ENCODE measurements at places on chromosomes 1 and 21.

DNA sequence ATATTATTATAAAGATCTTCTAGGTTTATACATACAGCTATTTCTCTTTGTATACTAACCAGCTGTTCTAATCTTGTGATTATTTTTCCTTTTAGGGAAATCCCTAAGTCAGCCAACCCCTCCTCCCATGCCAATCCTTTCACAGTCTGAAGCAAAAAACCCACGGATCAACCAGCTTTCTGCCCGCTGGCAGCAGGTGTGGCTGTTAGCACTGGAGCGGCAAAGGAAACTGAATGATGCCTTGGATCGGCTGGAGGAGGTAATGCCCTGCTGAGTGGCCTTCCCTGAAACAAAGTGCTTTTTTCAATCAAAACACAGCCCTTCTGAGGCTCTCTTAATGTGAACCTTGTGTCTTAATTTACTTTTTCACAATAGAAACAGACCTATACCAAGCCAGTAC lies 32.4 kb upstream of the BMP8A start:
- no peak for DNase-seq

DNA sequence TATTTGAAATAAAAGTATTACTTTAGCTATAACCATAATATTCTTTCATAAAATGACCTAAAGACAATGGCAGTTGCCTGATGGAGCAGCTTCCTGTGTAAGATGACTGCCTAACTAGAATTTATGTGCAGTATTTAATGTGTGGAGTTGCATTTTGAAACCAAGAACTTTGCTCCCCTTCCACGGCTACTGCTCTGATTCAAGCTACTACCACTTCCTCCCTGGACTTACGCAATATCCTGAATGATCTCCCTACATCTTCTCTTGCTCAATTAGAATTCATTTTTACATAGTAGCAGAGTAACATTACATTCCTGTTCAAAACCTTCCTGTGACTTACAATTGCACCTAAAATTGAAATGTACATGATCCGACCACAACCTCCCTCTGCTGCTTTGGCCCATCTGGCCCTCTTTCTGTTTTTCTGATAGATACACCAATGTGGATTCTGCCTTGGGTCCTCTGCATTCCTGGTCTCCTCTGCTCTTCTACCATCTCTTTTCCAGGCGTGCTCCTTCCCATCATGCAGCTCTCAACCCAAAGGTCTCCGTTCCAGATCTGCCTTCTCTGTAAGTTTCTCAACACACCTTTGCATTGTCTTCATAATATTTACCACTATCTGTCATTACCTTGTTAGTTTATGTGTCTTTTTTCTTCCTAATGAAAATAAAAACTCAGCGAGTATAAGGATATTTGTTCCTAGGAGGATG lies 47.4 kb upstream of the USP25 start:
- DNase-seq = no peak

DNA sequence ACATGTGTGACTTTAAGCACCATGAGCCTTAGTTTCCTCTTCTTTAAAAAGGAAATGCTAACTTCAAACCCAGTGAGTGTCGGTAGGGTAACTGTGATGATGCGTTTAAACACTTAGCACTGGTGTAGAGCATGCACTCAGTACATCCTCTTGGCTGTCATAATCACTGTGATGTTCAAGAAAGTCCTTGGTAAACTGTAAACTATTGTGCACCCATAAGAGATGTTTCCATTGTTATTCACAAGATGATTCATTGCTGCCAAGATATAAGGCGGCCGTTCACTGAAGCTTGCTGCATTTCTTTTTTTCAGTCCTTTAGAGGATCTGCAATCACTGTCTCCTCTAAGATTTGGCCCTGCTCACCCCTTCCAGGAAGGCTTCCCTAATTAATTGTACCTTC lies 61.8 kb upstream of the DAB1 start:
- no peak for DNase-seq

GRCh38 chr1:201647722-201648065 lies 108.8 kb downstream of the NAV1 start:
- no peak for DNase-seq

GRCh38 chr21:37636152-37636860 lies 269.7 kb downstream of the DYRK1A start:
- DNase-seq = no peak

- DNase-seq = no peak
Measured at GRCh38 chr1:242827538-242827937, 303.0 kb upstream of the PLD5 start.

DNA sequence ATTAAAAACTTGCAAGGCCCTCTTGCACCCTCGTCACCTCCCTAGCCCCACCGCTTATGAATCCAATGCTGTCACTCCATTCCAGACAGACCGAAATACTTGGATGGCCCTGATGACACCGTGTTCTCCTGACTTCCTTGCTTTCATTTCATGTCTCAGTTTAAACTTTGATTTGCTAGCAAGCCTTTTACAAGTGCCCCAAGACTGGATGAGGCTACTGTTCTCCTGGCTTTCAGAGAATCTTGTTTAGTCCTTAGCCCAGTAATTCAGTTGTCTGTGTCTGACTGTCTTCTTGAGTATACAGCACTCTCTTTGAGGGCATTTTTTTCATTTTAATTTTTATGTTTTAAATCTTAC lies 824 bp upstream of the IFI44L start:
- DNase-seq = no peak

DNA sequence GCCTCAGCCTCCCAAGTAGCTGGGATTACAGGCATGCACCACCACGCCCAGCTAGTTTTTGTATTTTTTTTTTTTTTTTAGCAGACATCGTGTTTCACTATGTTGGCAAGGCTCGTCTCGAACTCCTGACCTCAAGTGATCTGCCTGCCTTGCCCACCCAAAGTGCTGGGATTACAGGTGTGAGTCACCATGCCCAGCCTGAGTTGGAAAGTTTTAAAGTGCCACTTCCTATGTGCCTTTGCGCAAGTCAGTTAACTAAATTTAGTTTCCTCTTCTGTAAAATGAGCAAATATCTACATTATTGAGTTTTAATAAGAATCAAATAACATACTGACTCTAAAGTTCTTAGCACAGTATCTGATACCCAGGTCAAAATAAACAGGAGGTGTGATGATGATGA lies 12.4 kb downstream of the SLC19A2 start:
- DNase-seq = no peak

GRCh38 chr1:178798232-178798861 lies 72.5 kb downstream of the ANGPTL1 start:
- DNase-seq = no peak

DNA sequence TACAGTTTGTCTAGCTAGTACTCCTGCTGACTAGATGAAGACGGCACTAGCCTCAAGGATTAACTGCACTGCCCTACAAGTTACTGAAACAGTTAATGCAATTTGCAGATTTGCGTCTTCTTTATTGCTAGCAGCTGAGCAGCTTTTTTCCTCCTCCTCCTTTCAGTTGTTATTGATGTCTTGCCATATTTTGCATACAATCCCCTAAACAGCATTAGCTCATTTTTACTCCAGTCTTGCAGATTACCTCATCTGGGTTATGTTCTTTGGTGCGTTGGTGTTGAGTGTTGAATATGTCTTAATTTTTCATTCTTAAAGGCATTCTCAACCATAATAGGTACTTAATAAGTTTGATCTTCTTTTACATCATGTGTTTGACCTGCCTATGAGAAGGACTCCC lies 363.4 kb upstream of the LYPLAL1 start:
- no peak for DNase-seq

GRCh38 chr1:97489834-97490233 lies 431.0 kb downstream of the DPYD start:
- no peak for DNase-seq

DNA sequence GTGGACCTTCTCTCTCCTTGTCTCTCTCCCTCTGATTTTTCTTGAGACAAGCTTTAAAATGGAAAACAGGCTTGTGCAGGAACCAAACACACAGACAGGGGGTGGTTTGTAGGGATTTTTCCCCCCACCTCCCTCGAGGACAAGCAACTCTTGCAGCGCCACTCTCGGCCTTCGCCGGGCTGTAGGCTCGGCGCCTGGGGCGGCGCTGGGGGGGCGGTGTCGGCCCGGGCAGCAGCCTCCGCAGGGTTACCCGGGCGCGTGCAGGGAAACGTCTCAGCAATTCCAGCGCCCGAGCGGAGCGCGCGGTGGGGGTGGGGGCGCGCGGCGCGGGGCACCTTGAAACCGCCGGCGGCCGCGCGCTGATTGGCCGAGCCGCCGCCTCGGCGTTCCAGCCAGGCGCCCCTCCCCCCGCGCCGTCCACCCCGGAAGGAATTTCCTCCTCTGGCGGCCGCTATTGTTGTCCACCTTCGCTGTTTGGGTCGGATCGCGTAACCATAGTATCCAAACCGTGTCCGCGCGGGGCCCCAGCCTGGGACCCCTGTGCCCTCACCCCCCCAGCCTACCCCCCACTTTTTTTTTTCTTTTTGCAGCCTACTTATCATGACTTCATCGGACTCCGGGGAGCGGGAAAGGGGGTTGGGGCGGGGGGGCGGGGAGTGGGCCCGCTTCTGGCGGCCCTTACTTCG lies 59.8 kb upstream of the ACOT11 start:
- DNase-seq = peak; percentile 62

- DNase-seq = no peak
Measured at GRCh38 chr1:202117898-202118371, 4.8 kb upstream of the GPR37L1 start.

GRCh38 chr1:77007675-77008074 lies 140.4 kb downstream of the ST6GALNAC5 start:
- DNase-seq = no peak

GRCh38 chr1:91643431-91643830 lies 142.8 kb downstream of the CDC7 start:
- no peak for DNase-seq

GRCh38 chr1:17228619-17229018 lies 20.3 kb upstream of the PADI3 start:
- DNase-seq = no peak

GRCh38 chr1:109763646-109764415 lies at the start of gene EPS8L3:
Gene EPS8L3, minus strand, starts transcription at chr1:109763923. Its CDS starts 2,174 bp downstream, at chr1:109761749.
- no peak for DNase-seq

DNA sequence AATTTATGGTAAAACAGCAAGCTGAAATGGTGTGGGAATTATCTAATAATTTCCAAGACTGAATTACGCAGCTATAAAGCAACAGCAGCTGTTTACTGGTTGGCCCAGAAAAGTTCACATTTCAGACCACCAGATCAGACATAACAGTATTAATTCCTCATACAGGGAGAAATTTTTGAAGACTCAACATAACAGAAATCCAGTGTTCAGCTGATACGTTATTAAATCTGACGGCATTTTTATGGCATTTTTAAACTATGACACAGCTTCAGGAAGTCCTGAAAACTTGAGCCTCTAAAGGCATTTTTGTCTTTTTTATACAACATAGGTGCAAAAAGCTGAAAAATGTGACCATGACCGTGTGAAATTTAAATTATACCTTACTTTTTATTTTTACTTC lies 91.2 kb downstream of the APP start:
- no peak for DNase-seq

GRCh38 chr1:202058001-202058908 lies 47.9 kb downstream of the ELF3 start:
- no peak for DNase-seq

DNA sequence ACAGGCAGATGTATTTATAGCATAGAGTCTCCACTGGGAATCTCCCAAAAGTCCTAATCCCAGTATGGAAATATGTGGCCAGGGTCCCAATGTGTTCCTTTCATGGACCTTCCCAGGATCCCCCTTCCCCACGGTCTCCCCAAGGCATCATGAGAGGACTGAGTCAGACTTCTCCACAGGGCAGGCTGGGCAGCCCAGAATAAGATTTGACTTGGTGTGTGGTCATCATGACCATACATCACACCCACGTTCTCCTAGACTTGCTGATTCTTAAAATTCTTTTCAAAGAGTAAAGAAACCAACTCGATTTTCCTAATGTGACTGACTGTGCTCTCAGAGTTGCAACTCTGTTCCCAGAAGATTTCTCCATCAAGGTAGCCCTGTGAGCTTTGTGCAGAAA lies 93.9 kb upstream of the CD34 start:
- no peak for DNase-seq

- peak; percentile 65 for DNase-seq
Measured at GRCh38 chr1:9721606-9722377, 70.3 kb downstream of the PIK3CD start.
